ENCODE measurements at places on chromosomes 4 and X.

DNA sequence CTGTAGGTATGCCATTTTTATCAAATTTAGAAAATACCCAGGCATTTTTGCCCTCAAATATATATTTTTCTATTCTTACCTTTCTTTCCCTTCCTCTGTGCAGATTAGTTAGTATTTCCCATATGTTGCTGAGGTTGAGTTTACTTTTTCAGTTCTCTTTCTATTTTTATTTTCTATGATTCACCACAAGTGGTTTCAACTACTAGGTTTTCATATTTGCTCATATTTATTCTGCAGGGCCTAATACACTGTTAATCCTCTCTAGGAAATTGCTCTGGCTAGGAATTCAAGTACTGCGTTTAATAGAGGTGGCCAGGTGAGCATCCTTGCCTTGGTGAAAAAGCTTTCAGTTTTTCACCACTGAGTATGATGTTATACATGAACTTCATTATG, 1535.3 kb upstream of the PCDH10 start:
- no peak for DNase-seq

DNA sequence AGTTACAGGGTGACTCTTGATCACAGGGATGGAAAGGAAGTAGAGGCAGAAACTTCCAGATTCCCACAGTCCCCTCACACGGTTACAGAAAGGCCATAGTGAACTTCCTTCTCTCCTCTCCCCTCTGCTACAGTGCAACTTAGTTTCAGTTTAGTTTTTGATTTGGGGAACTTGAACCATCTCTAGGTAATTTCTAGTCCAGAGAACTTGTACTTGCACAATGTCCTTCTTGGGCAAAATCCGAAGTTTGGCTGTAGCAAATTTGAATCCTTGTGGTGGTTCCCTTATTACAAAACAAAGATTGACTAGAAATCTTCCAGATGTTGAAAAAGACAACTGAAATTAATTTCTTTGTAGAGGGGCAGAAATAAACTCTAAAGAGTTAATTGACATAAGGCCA, 1.2 kb upstream of the BLTP1 start:
- no peak for DNase-seq

- peak; percentile 54 for DNase-seq
Observed at GRCh38 chr4:140937866-140938265, 181.7 kb upstream of the TBC1D9 start.

DNA sequence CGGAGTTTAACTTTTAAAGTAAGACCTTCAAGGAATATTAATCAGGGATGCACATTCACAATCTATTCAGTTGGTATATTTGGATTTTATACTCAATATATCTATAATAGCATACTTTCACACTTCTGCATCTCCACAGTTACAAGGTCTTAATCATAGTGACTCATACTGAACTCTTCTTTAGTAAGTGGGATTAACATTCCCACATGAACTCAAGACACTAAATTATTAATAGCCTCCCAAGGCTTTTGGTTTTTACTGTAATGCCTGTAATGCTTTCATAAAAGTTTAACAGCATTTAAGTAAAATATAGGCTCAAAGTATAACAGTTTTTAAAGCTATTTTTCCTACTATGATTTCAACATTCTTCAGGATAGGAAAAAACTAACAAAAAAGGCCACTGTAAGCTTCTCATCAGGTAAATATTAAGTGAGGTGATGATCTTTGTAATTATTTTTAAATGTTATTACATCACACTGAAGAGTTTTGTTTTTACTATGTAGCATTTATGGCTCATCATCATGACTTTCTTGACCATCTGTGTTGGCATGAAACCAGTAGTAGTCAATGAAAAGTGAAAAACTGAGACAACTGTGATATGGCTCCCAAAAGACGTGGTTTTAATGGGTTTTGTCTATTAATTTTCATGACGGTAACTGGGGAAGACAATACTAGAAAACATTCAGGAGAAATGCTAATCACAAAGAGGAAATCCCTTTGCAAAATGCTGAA, 91.5 kb upstream of the GALNT7 start:
- no peak for DNase-seq

DNA sequence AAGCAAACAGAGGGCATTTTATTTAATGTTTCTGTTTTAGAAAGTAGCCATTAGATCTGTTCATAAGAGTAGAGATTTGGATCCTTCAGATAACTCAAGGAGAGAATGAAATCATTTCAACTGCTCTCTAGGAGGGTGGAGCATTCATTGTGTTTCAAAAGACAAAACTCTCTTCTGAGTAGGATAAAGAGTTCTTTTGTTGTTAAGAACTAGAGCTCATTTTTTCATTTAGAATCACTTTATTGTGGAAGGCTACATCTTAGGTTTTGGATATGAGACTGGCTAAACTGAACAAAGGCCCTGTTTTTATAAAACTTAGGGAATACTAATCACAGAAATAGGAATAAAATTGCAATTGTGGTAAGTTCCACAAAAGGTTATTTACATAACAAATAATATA, 193.9 kb upstream of the PCDH10 start:
- DNase-seq, result no peak

DNA sequence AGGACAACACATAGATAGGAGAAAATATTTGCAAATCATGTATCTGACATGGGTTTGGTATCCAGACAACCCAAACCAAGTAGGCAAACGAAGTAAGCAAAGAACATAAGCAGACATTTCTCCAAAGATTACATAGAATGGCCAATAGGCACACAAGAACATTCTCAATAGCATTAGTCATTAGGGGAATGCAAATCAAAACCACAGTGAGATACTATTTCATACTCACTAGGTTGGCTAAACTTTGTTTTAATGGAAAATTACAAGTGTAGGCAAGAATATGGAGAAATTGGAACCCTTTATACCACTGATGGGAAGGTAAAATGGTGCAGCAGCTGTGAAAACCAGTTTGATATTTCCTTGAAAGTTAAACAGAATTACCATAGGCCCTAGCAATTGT, 74.7 kb downstream of the CHRNA9 start:
- DNase-seq, result no peak

DNA sequence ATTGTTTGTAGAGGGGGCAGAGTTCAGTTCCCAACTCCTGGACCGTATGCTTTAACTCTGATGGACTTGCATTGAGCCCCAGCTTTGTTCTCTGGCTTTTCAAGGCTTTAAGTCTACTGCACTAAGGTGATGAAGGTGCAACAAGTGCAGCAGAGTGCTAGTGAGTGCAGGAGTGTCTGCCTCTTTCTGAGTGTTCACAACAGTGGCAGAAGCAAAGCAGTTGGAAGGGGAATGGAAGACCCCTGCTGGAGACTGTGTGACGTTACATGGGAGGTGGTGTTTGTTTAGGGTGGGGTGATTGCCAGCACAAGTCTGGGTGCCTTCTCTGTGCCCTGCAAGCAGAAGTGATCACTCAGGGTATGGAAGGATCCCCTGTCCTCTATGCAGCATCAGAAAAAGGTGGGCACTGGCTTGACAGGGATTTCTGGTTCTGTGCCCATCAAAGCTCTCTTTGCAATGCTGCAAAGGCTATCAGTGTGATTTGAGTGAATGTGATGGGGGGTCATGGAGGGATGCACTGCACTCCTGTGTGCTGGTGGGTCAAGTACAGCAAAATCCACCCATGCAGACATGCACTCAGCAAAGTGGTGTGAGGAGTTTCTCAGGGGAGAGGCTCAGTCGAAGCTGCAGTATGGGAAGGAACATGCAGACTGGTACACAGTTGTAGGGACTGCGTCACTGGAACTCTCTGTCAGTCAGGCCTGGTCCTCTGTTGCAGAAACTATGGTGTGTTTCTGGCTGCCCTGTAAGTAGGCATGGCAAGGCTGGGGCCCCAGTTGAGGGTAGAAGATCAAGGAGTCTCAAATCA, 70.9 kb upstream of the UGT2B7 start:
- DNase-seq, result no peak

- DNase-seq, result no peak
Observed at GRCh38 chrX:76517544-76517943, 90.0 kb downstream of the MAGEE1 start.

- DNase-seq, result no peak
Observed at GRCh38 chr4:34619531-34620162, 1624.7 kb downstream of the ARAP2 start.

GRCh38 chrX:155028129-155028528, 1.5 kb downstream of the FUNDC2 start:
- no peak for DNase-seq

DNA sequence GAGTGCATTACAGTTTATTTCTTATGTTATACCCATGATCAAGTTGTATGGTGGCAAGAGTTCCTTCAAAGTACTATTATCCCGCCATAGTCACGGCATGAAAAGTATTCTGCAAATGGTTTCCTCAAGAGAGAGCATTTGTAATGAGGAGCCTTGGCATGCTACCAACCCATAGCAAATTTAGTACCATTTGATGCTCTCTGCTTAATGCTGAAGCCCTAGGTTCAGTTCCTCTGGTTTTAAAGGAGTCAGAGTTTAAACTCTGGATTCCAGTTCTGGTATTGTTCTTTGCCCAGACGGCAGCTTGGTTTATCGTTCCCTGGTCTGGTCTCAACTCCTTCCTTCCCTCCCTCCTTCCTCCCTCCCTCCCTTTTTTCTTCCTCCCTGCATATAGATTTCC, 371.3 kb downstream of the BMPR1B start:
- no peak for DNase-seq

DNA sequence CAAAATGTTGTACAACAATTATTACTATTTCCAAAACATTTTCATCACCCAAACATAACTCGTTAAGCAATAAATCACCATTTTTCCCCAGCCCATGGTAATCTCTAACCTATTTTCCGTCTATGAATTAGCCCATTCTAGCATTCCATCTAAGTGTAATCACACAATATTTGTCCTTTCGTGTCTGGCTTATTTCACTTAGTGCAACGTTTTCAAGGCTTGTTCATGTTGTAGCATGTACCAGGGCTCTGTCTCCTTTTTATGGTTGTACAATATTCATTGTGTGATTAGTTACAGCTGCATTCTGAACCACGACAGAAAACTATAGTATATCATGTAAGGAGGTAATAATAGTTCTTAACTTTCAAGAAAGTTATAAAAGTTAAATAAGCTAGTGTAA, 656.0 kb upstream of the HS3ST1 start:
- no peak for DNase-seq

GRCh38 chr4:21677173-21677572, 271.4 kb downstream of the KCNIP4 start:
- no peak for DNase-seq

DNA sequence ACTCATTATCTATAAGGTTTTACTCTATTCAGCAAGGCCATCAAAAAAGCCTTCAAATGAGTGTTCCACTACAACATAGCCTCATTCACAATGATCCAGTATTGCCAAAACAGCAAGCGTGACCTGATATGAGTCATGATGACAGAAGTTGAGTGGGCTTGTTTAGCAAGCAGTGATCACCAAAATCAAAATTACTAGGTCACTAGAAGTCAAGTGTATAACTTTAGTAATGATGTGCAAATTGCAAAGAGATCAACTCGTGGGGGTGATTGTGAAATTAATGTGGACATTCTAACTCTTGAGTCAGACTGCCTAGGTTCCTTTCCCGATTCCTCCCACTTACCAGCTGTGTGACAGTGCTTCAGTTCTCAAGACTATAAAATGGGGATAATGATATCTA, 124.5 kb downstream of the CHM start:
- DNase-seq, result no peak

GRCh38 chrX:131081772-131082740, 23.9 kb downstream of the ARHGAP36 start:
- DNase-seq, result no peak

- DNase-seq, result no peak
Observed at GRCh38 chr4:78439328-78439727, 112.2 kb upstream of the ANXA3 start.

- no peak for DNase-seq
Observed at GRCh38 chrX:136148391-136148790, 1.1 kb downstream of the FHL1 start.

DNA sequence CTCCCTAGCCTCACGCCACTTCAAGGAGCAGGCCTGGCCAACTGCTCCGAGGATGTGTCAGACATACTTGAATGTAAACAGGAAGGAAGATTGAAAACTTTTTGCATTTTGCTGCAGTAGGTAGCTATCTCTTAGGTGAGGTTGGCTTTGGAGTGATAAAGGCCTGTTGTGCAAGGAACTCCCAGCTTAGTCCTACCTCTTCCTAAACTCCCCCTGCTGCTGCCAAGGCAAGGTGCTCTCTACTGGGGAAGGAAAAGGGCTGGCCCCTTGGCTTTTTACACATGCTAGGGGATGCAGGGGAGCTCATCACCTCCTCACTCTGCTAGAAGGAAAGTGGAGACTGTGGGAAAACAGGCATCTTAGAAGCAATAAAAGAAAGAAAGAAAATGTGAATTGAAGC, 10.7 kb upstream of the BRS3 start:
- DNase-seq, result no peak

GRCh38 chrX:145475725-145476124, 228.4 kb downstream of the SPANXN1 start:
- DNase-seq, result no peak

DNA sequence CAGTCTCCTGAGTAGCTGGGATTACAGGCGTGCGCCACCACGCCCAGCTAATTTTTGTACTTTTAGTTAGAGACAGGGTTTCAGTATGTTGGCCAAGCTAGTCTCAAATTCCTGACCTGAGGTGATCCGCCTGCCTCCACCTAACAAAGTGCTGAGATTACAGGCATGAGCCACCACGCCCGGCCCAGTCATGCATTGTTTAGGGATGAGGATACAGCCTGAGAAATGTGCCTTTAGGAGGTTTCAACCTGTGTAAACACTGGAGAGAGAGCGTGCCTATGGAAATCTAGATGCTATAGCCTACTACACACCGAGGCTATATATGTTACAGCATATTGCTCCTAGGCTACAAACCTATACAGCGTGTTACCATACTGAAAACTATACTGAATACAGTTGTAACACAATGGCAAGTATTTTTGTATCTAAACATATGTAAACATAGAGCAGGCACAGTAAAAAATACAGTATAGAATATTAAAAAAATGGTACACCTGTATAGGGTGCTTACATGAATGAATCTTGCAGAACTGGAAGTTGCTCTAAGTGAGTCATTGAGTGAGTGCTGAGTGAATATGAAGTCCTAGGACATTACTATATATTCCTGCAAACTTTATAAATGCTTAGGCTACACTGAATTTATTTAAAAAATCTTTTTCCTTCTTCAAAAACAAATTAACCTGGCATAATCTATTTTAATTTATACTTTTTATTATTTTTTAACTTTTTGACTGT, 588.2 kb upstream of the ADGRL3 start:
- DNase-seq, result no peak

DNA sequence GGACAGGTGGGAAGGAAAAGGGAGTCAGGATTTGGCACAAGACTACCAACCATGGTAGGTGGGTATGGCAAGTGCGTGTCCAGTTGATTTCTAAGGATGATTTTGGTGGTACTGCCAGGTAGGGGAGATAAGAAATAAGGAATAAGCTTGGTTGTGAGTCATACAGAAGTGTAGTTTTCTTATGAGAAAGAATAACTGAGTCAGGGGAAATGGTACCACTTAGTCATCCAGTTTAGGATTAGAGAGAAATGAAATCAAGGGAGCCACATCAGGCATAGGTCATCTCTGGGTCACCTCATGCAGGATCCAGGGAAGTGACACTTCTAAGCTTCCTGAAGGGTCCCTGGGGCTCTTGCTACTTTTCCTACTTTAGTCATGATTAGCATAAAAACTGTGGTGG, 107.1 kb upstream of the C1GALT1C1 start:
- no peak for DNase-seq

All from AG04449 (cell line).